ENCODE measurements at places on chromosomes 2 and 18. TPM values are rescaled to one million over a fixed set of nuclear protein-coding genes. Genes with fewer than 3 reads are reported as not detected.

The COMMD1 gene
- 39.4 TPM for total RNA-seq

The HOXD4 gene
- total RNA-seq = 3.5 TPM

The BCL11A gene
- total RNA-seq = 9.6 TPM

The ASIC4 gene
- 1.6 TPM for total RNA-seq

The LCT gene
- total RNA-seq = 0.13 TPM

The C2orf80 gene
- total RNA-seq = not detected

The OSBPL6 gene
- 3.0 TPM for total RNA-seq

The TLK1 gene
- 61.1 TPM for total RNA-seq

The TGFA gene
- 4.7 TPM for total RNA-seq

The FAM124B gene
- total RNA-seq = 269 TPM

The KLHL41 gene
- 0.10 TPM for total RNA-seq

The LBX2 gene
- total RNA-seq = not detected

The AGXT gene
- not detected for total RNA-seq

The TMEM169 gene
- total RNA-seq = 3.2 TPM

The SEMA4C gene
- total RNA-seq = 279 TPM

The EPHA4 gene
- total RNA-seq = 62.0 TPM

The PSME4 gene
- 106 TPM for total RNA-seq

The ZNF892 gene
- total RNA-seq = 11.2 TPM

GRCh38 chr2:80303909-80304837 is at the start of gene LRRTM1:
Gene LRRTM1 (minus strand): TSS chr2:80304752. CDS start chr2:80303819, 933 bp downstream.
- H3K36me3 ChIP-seq = no peaks in the 10 kb centered on the region
- H3K27me3 ChIP-seq = peaks cover 26% of the 10 kb centered on the region
- peak within 1 kb of the TSS; percentile 80 for H3K4me3 ChIP-seq
- H3K4me1 ChIP-seq = peaks cover 11% of the 10 kb centered on the region

GRCh38 chr2:141055531-141055930 is 1075.3 kb downstream of the LRP1B start:
- H3K4me3 ChIP-seq = no peak overlapping the region
- no peaks in the 10 kb centered on the region for H3K36me3 ChIP-seq
- no peaks in the 10 kb centered on the region for H3K4me1 ChIP-seq
- DNase-seq = no peak
- H3K27ac ChIP-seq = no peak overlapping the region

DNA sequence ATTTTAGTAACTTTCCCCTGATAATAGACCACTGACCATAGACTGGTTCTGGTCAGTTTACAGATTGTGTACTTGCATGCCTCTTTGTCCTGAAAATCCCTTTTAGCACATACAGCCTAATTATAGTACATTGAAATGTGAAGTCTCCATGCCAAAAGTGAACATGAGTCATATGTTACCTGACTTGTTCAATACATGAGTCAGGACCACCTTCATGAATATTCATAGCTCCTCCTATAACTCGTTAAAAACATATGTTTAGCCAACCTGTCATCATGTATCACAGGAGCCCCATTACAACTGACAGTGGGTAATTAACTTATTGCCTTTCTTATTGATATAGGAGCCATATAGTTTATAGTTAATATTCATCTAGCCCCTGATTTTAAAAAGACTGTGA is 78.6 kb downstream of the SH3YL1 start:
- H3K27ac ChIP-seq = no peak overlapping the region
- H3K4me1 ChIP-seq = no peaks in the 10 kb centered on the region
- H3K27me3 ChIP-seq = no peaks in the 10 kb centered on the region
- H3K36me3 ChIP-seq = peaks cover 6% of the 10 kb centered on the region
- DNase-seq = no peak

GRCh38 chr2:152468899-152469692 is 134.1 kb downstream of the FMNL2 start:
- H3K4me3 ChIP-seq = peak overlapping the region; percentile 48
- H3K27me3 ChIP-seq = no peaks in the 10 kb centered on the region
- no peak for DNase-seq
- H3K36me3 ChIP-seq = no peaks in the 10 kb centered on the region
- H3K4me1 ChIP-seq = peaks cover 27% of the 10 kb centered on the region
- peak overlapping the region; percentile 65 for H3K27ac ChIP-seq

DNA sequence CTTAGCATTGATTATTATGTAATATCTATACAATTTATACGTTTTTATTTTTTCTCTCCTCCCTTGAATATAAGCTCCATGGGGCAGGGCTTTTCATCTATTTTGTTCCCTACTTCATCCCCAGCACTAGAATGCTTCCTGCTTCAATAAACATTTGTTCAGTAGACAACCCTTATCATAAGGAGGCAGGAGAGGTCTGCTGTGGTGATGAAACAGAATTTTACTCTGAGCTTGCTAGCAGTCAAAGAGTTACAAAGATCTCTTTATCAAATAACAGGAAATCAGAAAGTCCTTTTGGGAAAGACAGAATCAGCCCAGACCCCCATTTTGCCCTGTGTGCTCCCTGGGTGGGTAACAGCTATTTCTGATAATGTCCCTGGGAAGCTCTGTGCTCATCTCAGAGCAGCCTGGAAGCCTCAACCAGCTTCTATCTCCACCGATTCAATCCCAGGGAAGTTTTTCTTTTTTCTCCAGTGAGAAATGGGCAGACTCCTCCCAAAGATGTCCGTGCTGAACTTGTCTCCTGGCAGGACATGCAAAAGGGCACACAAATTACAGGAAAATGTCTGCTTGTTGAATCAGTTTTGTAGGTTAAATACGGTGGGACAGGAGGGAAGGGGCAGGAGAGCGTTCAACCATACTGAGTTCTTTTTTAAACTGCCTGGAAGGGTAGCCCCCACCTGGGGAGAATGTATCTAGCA is 84.7 kb upstream of the PKDCC start:
- H3K4me3 ChIP-seq = no peak overlapping the region
- no peak overlapping the region for H3K27ac ChIP-seq
- peaks cover 34% of the 10 kb centered on the region for H3K4me1 ChIP-seq
- no peaks in the 10 kb centered on the region for H3K36me3 ChIP-seq

DNA sequence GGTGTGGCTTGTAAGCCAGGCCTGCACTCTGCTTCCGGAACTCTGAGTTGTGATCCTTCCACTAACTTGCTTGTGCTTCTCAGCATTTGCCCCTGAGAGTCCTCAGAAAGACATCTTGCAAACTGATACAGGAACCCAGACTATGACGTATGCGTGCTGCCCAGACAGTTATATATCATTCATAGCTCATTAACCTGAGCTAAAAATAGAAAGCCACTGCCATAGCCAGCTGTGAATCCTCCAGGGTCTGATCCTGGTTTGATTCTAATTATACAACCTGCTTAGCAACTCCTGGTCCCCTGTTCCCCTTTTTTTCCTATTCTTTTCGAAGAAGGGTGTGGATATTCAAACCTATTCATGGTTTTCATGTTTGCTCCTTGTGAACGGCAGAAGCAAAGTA is 63.7 kb downstream of the MARCHF4 start:
- no peak overlapping the region for H3K27ac ChIP-seq
- peaks cover 4% of the 10 kb centered on the region for H3K27me3 ChIP-seq
- no peaks in the 10 kb centered on the region for H3K36me3 ChIP-seq
- no peak overlapping the region for H3K4me3 ChIP-seq
- DNase-seq = no peak

DNA sequence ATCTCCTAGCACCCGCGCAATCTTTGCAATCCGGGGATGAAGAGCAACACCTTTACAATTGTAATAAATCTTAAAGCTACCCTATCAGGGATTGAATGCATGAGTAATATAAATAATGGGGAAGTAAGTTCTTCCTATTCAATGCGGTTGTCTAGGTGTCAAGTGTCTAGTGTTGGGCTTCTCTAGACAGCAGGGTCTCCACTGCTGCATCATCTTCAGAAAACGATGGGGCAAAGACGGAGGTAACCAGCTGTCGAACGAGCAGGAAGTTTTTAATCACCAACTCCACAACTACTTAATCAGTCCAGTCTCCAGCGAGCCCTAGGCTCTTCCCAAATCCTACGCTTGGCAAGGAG is 573 bp downstream of the STAM2 start:
- peak overlapping the region; percentile 96 for H3K4me3 ChIP-seq
- no peak for DNase-seq
- peaks cover 15% of the 10 kb centered on the region for H3K36me3 ChIP-seq

- no peak overlapping the region for H3K4me3 ChIP-seq
- no peaks in the 10 kb centered on the region for H3K36me3 ChIP-seq
- peaks cover 4% of the 10 kb centered on the region for H3K4me1 ChIP-seq
- peak overlapping the region; percentile 39 for H3K27ac ChIP-seq
- H3K27me3 ChIP-seq = no peaks in the 10 kb centered on the region
- no peak for DNase-seq
Observed at GRCh38 chr2:191950132-191950874, 103.4 kb upstream of the CAVIN2 start.

GRCh38 chr2:211867845-211868451 is 670.7 kb downstream of the ERBB4 start:
- H3K27me3 ChIP-seq = no peaks in the 10 kb centered on the region
- DNase-seq = no peak
- H3K36me3 ChIP-seq = peaks cover 4% of the 10 kb centered on the region
- no peak overlapping the region for H3K4me3 ChIP-seq
- H3K4me1 ChIP-seq = no peaks in the 10 kb centered on the region

GRCh38 chr2:171718720-171719119 is 31.5 kb downstream of the DYNC1I2 start:
- no peak overlapping the region for H3K4me3 ChIP-seq
- no peak for DNase-seq
- no peaks in the 10 kb centered on the region for H3K4me1 ChIP-seq
- H3K27me3 ChIP-seq = no peaks in the 10 kb centered on the region
- peaks cover 5% of the 10 kb centered on the region for H3K36me3 ChIP-seq

- H3K4me1 ChIP-seq = no peaks in the 10 kb centered on the region
- peaks cover 2% of the 10 kb centered on the region for H3K27me3 ChIP-seq
- no peak overlapping the region for H3K27ac ChIP-seq
- no peak for DNase-seq
Observed at GRCh38 chr18:26677957-26678356, 129.6 kb upstream of the KCTD1 start.

DNA sequence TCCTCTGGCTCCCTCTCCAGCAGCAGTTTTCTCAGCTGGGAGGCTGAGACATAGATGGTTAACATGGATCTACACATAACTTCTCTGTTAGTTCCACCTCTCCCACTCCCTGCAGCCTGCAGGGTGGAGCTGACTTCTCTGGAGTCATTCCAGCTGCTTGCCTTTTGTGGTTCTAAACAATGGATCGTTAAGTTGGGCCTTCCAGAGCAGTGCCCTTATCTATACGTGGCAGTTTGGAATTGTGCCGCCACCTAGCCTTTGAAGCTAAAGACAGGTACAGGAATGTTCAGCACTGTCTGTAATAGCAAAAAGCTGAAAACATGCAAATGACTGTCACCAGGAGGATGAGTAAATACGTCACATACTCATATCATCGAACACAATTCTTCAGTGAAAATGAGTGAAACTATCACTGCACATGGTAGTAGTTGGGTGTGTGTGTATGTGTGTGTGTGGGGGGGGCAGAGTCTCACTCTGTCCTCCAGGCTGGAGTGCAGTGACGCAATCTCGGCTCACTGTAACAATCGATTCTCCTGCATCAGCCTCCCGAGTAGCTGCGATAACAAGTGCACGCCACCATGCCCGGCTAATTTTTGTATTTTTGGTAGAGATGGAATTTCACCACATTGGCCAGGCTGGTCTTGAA is 50.3 kb downstream of the SH2D6 start:
- DNase-seq = peak; percentile 49
- no peaks in the 10 kb centered on the region for H3K36me3 ChIP-seq
- peaks cover 5% of the 10 kb centered on the region for H3K27me3 ChIP-seq

GRCh38 chr2:36087344-36087743 is 268.2 kb upstream of the CRIM1 start:
- peaks cover 3% of the 10 kb centered on the region for H3K27me3 ChIP-seq
- no peak overlapping the region for H3K4me3 ChIP-seq
- H3K4me1 ChIP-seq = no peaks in the 10 kb centered on the region
- DNase-seq = no peak
- H3K27ac ChIP-seq = no peak overlapping the region
- no peaks in the 10 kb centered on the region for H3K36me3 ChIP-seq

DNA sequence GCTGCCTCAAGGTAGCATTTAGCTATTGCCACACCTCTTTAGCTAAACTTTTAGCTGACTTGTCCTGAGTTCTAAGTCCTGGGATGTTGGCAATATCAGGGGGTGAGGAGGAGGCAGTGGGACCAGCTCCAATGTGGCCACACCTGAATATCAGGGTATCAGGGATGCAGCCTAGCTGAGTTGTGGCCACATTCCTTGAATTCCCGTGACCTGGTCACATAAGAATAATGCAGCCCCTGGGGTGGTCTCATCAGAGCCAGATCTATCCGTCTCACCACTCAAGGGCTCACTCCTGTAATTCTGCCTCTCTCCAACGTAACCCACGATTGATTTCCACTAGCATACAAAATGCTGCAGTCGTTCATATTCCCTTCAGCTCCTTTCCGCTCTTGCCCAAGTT is 11.6 kb upstream of the TAF1B start:
- H3K4me3 ChIP-seq = no peak overlapping the region
- peaks cover 6% of the 10 kb centered on the region for H3K27me3 ChIP-seq
- H3K36me3 ChIP-seq = no peaks in the 10 kb centered on the region

DNA sequence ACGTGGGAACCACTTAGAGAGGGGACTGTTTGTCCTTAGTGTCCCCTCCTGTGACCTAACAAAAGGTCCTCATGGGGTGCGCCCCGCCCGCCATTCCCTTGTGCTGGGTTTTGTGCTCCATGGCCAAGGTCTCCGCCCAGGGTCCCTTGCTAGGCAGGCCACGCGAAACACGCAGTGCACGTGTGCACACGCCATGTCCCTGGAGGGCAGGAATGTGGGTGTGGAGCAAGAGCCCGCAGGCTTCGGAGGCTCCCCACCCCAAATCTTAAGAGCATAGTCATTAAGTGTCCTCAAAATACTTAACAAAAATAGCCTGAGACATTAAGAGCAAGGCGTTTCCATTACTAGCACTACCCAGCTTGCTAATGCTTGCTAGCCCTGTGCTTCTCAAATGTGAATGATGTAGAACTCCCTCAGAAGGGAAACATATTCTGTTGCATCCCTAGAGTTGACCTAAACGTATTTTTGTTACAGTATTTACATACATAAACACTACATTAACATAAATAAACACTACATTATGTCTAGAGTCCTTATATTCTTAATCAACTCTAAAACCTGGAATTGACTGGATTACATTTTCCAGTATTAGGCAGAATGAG is 117.6 kb upstream of the APCDD1 start:
- no peak overlapping the region for H3K4me3 ChIP-seq
- H3K27me3 ChIP-seq = no peaks in the 10 kb centered on the region
- no peak for DNase-seq
- no peak overlapping the region for H3K27ac ChIP-seq
- H3K36me3 ChIP-seq = no peaks in the 10 kb centered on the region

DNA sequence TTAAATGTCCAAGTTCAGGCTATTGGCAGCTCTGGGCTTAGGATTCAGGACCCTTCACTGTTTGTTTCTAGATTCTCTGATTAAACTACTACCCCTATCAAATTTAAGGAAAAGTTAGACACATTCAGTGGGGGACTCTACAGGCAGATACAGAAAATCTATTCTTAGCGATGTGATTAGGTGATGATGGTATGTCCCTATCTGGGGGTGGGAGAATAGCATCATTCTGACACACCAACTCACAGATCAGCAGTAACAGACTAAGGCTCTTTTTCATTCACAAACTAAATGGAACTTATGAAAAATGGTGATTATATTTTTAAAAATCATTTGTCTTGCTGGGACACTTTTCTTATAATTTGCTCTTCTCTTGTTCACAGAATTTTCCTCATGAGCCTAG is 232.9 kb upstream of the CDH2 start:
- no peak overlapping the region for H3K27ac ChIP-seq
- no peaks in the 10 kb centered on the region for H3K27me3 ChIP-seq
- H3K4me1 ChIP-seq = no peaks in the 10 kb centered on the region

- H3K4me1 ChIP-seq = peaks cover 20% of the 10 kb centered on the region
- DNase-seq = no peak
- no peak overlapping the region for H3K27ac ChIP-seq
- peaks cover 2% of the 10 kb centered on the region for H3K27me3 ChIP-seq
- H3K4me3 ChIP-seq = no peak overlapping the region
Observed at GRCh38 chr2:236623816-236624215, 54.2 kb downstream of the ACKR3 start.

Measured in endothelial cell (in vitro differentiated cells).